GM23248 (cell line): ENCODE measurements at places on chromosomes 7 and 10. TPM values are rescaled to one million over a fixed set of nuclear protein-coding genes. Genes with fewer than 3 reads are reported as not detected.
A peak's percentile ranks its signal among the peaks of the same experiment; 100 is the strongest.

Gene WDFY4
- not detected in 2 replicates for total RNA-seq

Gene CUBN
- total RNA-seq: 0.65 and 2.8 TPM in 2 replicates

GRCh38 chr7:105862276-105862675 is 14.1 kb downstream of the ATXN7L1 start:
- DNase-seq: no peak

Gene EGR2
- total RNA-seq: 0.76 and 1.1 TPM in 2 replicates

GRCh38 chr10:17236468-17237148 is 8.6 kb downstream of the VIM start:
- peak; percentile 31 for DNase-seq
